Stimulated activated CD8-positive, alpha-beta memory T cell treated with anti-CD3 and anti-CD28 coated beads, Interleukin-4, amount 100 ng/mL, for 24 hours (primary cell): ENCODE measurements at places on chromosomes 16 and 17.

DNA sequence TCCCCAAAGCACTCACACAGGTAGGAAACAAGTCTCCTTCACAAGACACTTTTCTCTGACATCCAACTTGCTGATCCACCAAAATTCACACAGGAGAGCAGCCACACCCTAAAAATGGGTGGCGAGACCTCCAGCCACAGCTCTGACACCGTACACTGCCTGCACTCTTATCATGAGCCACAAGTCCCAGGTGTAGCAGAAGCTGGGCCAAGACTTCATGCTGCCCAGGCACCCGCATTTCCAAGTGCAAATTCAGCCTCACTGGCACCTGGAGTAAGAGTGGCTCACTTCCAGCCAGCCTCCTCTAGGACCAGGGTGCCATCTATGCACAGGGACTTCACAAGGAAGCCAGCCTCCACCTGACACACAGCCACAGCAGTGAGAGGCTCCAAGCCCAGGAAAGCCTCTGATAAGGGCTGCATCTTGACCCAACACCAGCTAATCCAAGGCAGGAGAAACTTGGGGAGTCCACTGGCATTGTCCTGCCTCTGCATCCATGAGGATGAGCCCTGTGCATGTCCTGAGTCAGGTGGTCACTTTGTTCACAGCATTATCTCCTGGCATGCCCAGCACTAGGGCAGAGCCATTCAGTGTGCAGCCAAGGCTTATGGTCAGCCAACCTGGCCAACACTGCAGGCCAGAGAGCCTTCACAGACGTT lies 2.6 kb upstream of the ZNF768 start:
- DNase-seq: no peak

DNA sequence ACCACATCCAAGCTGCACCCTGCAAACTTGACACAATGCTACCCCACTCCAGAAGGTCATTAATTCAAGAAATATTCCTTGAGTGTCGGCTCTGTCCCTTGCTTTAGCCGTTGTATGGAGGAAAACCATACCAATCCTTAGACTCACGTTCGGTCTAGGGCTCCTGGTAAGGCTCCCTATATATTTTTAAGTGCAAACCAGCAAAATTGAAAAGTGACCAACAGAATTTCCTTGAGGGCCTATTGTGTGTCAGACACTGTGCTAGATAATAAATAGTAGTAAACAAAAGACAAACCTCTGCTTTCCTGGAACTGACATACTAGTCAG lies 390 bp upstream of the BBS2 start:
- no peak for DNase-seq

DNA sequence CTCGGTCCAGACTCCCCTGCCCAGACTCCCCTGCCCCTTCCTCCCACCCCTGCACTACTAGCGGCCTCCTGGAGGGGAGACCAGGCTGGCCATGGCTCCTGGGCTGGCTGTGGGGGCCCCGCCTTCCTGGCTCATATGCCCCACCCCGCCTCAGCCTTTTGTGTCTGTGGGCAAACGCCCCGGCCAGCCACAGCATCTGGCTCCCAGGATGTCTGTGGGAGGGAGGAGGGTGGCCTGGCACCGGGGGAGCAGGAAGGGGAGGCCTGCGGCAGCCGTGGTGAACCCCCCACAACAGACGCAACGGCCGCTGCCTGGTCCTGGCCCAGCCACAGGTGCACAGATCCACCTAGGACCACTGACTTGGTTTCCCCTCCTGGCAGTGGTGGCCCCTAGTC lies 32.9 kb downstream of the BAHCC1 start:
- no peak for DNase-seq

- no peak for DNase-seq
Observed at GRCh38 chr17:81379523-81379942, 15.7 kb upstream of the BAHCC1 start.

- DNase-seq: no peak
Observed at GRCh38 chr16:10878644-10879501, 1.9 kb downstream of the CIITA start.

DNA sequence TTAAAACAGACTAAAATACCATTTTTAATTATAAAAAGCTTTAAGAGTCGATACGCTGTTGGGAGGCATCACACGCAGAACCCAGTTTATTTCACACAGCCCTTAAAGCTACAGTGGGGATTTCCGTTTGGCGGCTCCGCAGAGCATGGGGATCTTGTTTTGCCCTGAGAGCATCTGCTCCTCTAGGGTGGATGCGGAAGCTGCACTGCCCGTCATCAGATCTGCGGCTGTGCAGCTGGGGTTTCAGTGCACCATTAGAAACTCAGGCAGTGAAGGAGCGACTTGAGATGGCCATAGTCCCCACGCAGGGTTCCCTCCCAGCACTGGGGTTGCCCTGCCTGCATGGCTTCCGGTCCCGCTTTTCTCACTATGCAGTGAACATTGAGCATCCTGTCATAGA lies 62.2 kb upstream of the CHMP6 start:
- DNase-seq: no peak

DNA sequence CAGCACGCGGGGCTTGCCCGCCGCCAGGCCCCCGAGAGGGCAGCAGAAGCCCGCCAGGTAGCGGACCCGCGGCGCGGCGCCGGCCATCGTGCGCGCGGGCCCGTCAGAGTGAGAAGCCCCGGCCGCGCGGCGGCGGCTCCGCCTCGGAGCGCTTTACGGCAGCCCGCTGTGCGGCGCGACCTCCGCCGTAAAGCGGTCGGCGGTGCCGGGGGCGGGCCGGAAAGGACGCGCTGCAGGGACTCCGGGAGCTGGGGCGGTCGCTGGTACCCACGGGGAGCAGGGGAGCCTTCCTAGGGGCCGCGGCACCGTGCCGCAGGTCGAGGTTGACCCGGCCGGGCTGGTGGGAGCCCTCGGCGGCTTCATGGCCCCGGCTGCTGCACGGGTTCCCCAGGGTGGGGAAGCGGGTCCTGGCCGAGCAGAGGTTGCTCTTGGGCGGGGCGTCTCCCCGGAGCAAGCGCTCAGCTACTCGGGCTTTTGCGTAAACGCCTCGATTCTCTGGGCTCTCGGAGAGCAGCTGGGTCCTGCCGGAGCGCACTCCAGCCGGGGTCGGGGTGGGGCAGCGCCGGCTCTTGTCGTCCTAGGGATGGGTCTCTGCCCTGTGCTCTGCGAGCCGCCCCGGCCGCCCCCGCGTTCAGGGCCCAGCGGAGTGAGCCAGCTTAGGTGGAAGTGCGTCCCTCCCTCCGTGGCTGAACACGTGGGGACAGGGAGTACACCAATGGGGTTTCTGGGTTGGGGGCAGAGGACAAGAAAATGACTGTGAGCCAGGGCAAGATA lies at the start of gene FAAP100:
Gene FAAP100, minus strand, starts transcription at position 110 of the 774 bp plus-strand sequence. Its CDS starts 23 bp downstream, at position 87.
- peak; percentile 72 for DNase-seq

DNA sequence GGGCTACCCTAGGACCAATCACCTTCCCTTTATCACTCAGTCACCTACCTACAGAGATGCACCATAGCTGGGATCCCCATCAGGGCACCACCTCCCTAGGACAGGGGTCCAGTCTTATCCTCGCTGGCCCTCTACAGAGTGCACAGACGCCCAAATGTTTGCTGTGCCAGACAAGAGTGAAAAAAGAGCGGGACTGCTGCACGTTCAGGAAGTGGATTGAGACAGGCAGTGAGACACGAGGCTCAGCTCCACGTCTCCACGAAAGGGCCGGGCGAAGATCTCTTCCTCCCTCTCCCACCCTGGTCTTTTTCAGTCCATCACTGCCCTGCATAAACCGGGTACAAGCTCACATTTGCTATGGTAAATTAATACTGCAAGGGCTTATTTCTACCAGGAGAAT lies 95.5 kb downstream of the ZFHX3 start:
- no peak for DNase-seq
